ENCODE measurements at places on chromosomes 11 and 22. TPM values are rescaled to one million over a fixed set of nuclear protein-coding genes. Genes with fewer than 3 reads are reported as not detected.

DNA sequence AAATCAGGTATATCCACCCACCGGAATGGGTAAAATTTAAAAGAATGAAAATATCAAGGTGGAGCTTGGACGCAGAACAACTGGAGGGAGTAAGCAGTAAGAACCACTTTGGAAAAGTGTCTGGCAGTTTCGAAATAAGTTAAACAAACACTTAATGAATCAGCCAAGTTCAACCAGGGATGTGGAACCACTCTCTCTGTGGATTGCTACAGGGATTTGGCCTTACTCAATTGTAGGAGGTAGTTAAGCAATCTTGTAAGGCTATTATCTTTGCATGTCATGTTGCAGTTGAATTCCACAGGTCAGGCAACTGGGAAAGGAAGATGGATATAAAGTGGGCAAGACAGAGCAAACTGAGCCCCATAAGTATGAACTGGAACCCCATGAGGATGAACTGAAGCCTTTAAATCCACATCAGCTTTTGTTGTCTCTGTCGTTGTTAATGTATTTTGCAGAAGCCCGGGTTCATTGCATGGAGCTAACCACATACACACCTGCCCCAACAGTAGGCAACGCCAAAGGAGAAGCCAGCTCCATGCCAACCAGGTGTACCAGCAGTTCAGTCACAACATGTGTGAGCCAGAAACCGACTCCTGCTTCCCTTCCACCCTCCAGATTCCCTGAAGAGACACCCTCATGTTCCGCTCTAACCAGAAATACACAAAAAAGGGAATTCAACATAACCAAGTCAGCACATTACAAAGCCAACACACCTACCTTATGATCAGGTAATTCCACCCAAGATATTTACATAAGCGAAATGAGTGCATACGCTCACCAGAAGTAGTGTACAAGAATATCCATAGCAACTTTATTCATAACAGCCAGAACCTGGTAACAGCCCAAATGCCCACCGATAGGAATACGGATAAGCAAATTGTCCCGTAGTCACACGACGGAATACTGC, 8.0 kb upstream of the SLC43A3 start:
- DNase-seq: peak; percentile 43

DNA sequence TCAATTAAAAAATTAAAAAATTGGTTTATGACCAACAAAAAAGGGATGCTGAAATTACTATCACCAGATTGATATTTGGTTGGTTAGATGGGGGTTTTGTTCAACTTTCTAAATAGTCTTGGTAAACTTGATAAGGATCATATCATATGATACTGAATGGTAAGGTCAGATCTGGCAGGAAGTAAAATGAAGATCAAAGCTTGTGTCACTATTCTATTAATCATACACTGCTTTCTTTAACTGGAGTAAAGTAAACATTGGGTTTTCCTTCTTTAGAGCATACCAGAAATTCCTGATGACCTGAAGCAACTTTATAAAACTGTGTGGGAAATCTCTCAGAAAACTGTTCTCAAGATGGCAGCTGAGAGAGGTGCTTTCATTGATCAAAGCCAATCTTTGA, 40.2 kb downstream of the RRM1 start:
- DNase-seq: no peak

GRCh38 chr11:68664141-68664540, 20.2 kb upstream of the GAL start:
- no peak for DNase-seq

DNA sequence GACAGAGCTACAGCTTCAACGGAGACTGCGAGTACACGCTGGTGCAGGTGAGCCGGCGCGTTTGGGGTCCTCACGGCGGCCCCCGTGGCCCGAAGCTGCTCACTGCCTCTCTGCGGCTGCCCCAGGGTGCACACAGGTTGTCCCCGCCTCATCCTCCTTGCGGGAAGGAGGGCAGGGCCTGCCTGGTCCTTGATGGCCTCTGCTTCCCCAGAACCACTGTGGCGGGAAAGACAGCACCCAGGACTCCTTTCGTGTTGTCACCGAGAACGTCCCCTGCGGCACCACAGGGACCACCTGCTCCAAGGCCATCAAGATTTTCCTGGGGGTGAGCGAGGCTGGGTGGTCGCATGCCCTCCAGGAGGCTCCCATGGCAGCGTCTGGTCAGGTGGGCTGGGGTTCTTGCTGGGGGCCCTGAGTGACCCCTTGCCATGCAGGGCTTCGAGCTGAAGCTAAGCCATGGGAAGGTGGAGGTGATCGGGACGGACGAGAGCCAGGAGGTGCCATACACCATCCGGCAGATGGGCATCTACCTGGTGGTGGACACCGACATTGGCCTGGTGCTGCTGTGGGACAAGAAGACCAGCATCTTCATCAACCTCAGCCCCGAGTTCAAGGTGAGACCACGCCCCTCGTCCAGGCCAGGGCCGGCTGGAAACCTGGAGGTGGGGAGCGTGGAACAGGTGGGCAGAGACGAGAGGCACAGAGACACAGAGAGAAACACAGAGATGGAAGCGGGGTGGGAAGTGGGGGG, 19.4 kb downstream of the MUC5AC start:
- no peak for DNase-seq

NRXN2 gene
- polyA plus RNA-seq: 20.1 TPM

GRCh38 chr11:9109858-9110731, 18.7 kb upstream of the SCUBE2 start:
- no peak for DNase-seq

DNA sequence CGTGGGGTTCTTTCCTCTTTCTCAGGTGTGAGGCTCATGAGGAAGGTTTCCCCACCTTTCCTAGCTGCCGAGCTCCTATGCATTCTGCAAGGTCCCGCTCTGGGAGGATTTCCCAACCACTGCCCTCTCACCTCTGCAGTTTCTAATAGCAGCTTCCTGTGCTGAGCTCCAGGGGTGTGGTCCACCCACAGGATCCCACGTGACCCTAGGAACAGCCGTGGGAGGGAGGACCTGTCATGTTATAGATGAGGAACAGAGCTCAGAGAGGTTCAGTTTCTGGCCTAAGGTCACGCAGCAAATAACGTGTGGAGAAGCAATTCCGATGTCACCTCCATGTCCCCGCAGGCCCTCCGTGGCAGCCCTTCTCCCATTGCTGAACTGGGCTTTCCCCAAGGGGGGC, 38.5 kb downstream of the FLRT1 start:
- DNase-seq: no peak

All from muscle of back (tissue), 13 donors.